Liver (tissue), 10 donors: ENCODE measurements at places on chromosomes 5 and 9. TPM values are rescaled to one million over a fixed set of nuclear protein-coding genes. Genes with fewer than 3 reads are reported as not detected.
A peak's percentile ranks its signal among the peaks of the same experiment; 100 is the strongest.

- no peaks in the 10 kb centered on the region for H3K4me1 ChIP-seq
- DNase-seq: no peak
- no peak overlapping the region for H3K27ac ChIP-seq
These were observed 295.9 kb downstream of the AGTPBP1 start for GRCh38 chr9:85445887-85446286.

Gene CD72
- polyA plus RNA-seq: 2.0 TPM

DNA sequence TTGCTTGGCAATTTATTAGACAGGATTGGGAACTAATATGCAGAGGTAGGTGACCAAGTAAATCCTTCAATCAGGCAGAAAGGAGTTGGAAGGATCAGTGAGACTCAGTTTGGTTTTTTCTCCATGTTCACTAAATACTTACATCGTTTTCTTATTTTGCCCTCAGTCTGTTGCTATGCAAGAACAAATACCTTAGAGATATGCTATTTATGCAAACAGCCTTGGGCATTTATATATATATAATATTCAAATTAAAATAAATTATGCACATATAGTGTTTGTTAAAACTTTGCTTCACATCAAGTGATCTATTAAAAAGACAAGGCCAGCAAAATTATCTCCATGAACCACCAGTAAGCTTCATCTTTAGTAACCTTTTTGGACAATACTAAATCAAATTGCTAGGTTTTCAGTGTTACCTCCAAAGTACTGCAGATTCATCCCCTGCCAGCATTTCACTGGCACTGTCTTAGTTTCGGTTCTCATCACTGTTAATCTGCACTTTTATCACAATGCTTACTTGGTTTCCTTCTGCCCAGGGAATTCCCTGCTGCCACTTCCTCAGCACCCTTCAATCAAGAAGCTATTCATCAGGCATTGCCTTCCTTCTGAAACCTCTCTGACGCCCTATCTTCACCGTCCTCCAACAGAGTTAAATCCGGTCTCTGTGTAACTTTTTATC, 26.0 kb upstream of the LIFR start:
- no peak overlapping the region for H3K27ac ChIP-seq
- no peaks in the 10 kb centered on the region for H3K36me3 ChIP-seq
- no peaks in the 10 kb centered on the region for H3K27me3 ChIP-seq
- no peak overlapping the region for H3K4me3 ChIP-seq
- no peaks in the 10 kb centered on the region for H3K4me1 ChIP-seq

GRCh38 chr9:8677741-8678140, 878.2 kb upstream of the DMAC1 start:
- no peak overlapping the region for H3K27ac ChIP-seq
- no peaks in the 10 kb centered on the region for H3K27me3 ChIP-seq
- peaks cover 7% of the 10 kb centered on the region for H3K4me1 ChIP-seq
- DNase-seq: no peak

GRCh38 chr9:73173557-73174329, 22.1 kb downstream of the ANXA1 start:
- H3K27ac ChIP-seq: no peak overlapping the region
- no peak overlapping the region for H3K4me3 ChIP-seq
- H3K27me3 ChIP-seq: no peaks in the 10 kb centered on the region
- no peak for DNase-seq
- no peaks in the 10 kb centered on the region for H3K36me3 ChIP-seq

GRCh38 chr5:10331341-10331796, 22.1 kb upstream of the MARCHF6 start:
- peak overlapping the region; percentile 87 for H3K27ac ChIP-seq
- no peaks in the 10 kb centered on the region for H3K36me3 ChIP-seq
- no peaks in the 10 kb centered on the region for H3K27me3 ChIP-seq
- H3K4me3 ChIP-seq: no peak overlapping the region
- peak; percentile 54 for DNase-seq

- H3K27me3 ChIP-seq: no peaks in the 10 kb centered on the region
- DNase-seq: no peak
- H3K36me3 ChIP-seq: no peaks in the 10 kb centered on the region
- no peak overlapping the region for H3K27ac ChIP-seq
- no peaks in the 10 kb centered on the region for H3K4me1 ChIP-seq
These were observed 17.0 kb downstream of the FOCAD start for GRCh38 chr9:20701060-20701459.

DNA sequence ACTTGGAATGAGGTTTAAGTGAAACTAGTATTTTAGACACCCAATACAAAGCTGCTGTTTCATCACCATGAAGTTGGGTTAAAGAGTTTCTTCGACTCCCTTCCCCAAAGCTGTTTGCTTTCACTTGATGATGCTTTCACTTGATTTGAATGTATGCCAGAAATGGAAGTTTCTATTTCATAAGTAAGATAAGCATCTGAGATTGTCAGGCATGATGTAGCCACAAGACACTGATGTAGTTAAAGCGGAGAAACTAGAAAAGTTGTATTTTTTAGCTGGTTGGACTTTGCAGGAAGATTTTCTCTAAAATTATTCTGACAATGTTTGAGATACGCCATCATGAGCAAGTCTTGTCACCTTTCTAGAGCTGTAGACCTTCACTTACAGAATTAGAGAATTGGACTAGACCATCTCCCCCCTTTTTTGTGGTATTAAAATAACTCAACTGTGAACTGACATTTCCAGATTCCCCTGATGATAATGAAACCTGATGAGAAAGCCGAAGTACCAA, 20.0 kb downstream of the MOCS2 start:
- H3K27me3 ChIP-seq: no peaks in the 10 kb centered on the region
- no peak for DNase-seq
- H3K4me3 ChIP-seq: no peak overlapping the region
- H3K4me1 ChIP-seq: no peaks in the 10 kb centered on the region
- H3K36me3 ChIP-seq: no peaks in the 10 kb centered on the region
- H3K27ac ChIP-seq: no peak overlapping the region

DNA sequence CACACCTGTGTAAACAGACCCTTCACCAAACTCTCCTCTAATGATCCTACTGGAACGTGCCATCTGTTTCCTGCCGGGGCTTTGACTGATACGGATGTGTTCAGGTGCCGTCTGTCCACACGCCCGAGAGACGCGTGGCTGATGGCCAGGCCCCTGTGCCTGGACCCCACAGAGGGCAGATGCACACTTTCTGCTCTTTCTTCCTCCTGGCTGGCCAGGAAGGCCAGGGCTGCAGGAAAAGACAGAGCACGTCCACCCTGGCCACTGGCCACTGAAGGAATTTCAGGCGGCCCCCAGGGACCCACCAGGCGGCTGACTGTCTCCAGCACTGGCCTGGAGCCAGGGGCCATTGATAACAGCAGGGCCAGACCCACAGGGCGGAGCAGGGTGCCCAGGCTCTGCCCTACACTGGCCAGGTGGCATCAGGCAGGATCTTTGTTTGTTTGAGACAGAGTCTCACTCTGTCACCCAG, 3.6 kb upstream of the ENG start:
- H3K27ac ChIP-seq: peak overlapping the region; percentile 14
- no peak for DNase-seq
- H3K36me3 ChIP-seq: no peaks in the 10 kb centered on the region
- H3K27me3 ChIP-seq: no peaks in the 10 kb centered on the region
- no peak overlapping the region for H3K4me3 ChIP-seq

GRCh38 chr5:104295991-104296390, 733.4 kb upstream of the NUDT12 start:
- no peak for DNase-seq
- no peaks in the 10 kb centered on the region for H3K4me1 ChIP-seq
- H3K36me3 ChIP-seq: no peaks in the 10 kb centered on the region
- no peak overlapping the region for H3K4me3 ChIP-seq
- H3K27ac ChIP-seq: no peak overlapping the region
- no peaks in the 10 kb centered on the region for H3K27me3 ChIP-seq

DNA sequence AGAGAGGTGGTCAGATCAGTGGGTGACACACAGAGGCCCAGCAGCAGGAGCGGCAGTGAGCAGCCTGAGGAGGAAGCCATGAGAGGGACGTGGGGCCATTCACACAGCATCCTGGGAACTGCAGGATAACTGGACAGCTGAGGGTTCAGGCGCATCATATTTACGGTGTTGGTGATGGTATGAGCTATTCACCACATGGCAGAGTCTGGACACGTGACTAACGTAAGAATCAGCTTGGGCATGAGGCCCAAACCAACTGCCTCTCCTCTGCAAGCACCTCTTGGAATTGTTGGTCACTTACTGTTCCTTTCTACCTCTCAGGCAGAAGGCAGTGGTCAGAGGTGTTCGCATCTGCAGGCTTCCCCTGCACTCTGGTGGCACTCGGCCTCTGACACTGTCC, 141.1 kb downstream of the ENTREP1 start:
- H3K27ac ChIP-seq: peak overlapping the region; percentile 46
- no peak for DNase-seq
- peaks cover 57% of the 10 kb centered on the region for H3K4me1 ChIP-seq

Gene RGS14
- 30.7 TPM for polyA plus RNA-seq

DNA sequence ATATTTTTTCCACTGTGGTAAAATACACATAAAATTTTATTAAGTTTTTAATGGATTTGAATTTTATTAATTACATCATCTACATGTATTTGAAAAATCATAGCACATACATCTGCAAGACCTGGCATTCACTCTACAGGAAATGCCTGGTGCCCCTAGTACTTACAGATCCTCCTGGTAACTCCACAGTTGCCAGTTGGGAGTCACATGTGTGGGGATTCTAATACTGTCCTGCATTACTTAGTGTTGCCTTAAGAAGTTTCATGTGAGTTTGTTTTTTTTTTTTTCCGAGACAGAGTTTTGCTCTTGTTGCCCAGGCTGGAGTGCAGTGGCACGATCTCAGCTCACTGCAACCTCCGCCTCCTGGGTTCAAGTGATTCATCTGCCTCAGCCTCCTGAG, 18.1 kb downstream of the KDM3B start:
- H3K4me1 ChIP-seq: no peaks in the 10 kb centered on the region
- no peaks in the 10 kb centered on the region for H3K27me3 ChIP-seq
- H3K36me3 ChIP-seq: no peaks in the 10 kb centered on the region
- no peak overlapping the region for H3K27ac ChIP-seq

DNA sequence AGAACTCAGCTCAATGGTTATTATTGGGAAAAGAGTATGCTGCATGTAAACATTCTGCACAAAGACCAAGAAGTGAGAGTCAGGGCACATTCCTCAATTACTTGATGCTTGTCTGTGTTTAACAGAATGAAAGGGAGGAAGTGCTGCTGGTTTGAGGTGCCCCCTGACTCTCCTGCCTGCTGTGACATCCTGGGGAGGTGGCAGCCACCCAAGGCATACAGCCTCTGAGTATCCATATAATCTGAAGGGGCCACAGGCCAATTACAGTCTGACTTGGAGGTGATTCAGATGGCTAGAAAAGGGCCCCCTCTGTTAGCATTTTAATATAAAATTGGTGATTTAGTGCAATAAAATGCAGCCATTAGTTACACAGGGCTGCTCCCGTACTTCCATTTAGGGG, 313.8 kb downstream of the ASTN2 start:
- DNase-seq: no peak
- no peaks in the 10 kb centered on the region for H3K27me3 ChIP-seq
- H3K4me1 ChIP-seq: no peaks in the 10 kb centered on the region
- no peaks in the 10 kb centered on the region for H3K36me3 ChIP-seq

- H3K4me3 ChIP-seq: no peak overlapping the region
- peaks cover 16% of the 10 kb centered on the region for H3K36me3 ChIP-seq
- no peaks in the 10 kb centered on the region for H3K27me3 ChIP-seq
- H3K27ac ChIP-seq: no peak overlapping the region
- H3K4me1 ChIP-seq: peaks cover 21% of the 10 kb centered on the region
- no peak for DNase-seq
These were observed 16.5 kb downstream of the AGXT2 start for GRCh38 chr5:35031276-35031675.

Gene CDO1
- polyA plus RNA-seq: 106 TPM

DNA sequence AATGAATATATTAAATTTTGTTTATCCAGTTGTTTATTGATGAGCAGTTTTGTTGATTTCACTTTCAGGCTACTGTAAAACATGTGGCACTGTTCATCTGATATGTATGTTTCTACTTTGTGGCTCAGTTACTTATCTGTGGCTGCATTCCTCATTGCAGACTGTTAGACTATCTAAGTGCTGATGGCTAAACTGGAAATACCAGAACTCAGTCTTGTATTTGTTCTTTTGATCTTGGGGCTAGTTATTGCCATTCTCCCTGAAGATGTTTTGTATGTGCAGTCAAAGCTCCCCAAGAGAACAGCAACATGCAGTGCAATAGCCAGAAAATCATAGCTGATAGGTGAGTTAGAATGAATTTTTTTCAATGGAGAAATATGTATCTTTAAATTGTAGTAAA, 162.2 kb downstream of the GADD45G start:
- no peaks in the 10 kb centered on the region for H3K27me3 ChIP-seq
- H3K4me1 ChIP-seq: no peaks in the 10 kb centered on the region
- DNase-seq: no peak
- no peaks in the 10 kb centered on the region for H3K36me3 ChIP-seq

Gene RFK
- 13.2 TPM for polyA plus RNA-seq
